ENCODE measurements at places on chromosomes 12 and 14. TPM values are rescaled to one million over a fixed set of nuclear protein-coding genes. Genes with fewer than 3 reads are reported as not detected.

GRCh38 chr14:26389646-26390508, 208.0 kb downstream of the NOVA1 start:
- DNase-seq = peak; percentile 62

DNA sequence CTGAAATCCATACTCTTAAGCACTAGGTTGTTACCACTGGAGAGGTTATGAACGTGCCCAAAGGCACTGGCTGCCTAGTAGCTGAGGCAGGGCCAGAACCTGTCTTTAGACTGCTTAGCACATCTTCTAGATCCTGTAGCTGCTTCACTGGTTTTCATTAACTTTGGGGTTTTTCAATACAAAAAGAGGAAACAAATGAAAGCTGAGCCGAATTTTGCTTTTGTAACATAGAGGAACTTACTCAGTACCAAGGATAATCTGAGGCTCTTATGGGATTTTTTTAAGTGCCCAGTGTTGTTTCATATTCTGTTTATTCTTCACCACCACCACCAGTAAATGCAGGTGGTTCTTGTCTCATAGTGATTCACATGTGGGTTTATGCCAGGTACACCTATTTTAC, 396.1 kb downstream of the RAD51B start:
- no peak for DNase-seq

Gene RNU6-7
- not detected for total RNA-seq

DNA sequence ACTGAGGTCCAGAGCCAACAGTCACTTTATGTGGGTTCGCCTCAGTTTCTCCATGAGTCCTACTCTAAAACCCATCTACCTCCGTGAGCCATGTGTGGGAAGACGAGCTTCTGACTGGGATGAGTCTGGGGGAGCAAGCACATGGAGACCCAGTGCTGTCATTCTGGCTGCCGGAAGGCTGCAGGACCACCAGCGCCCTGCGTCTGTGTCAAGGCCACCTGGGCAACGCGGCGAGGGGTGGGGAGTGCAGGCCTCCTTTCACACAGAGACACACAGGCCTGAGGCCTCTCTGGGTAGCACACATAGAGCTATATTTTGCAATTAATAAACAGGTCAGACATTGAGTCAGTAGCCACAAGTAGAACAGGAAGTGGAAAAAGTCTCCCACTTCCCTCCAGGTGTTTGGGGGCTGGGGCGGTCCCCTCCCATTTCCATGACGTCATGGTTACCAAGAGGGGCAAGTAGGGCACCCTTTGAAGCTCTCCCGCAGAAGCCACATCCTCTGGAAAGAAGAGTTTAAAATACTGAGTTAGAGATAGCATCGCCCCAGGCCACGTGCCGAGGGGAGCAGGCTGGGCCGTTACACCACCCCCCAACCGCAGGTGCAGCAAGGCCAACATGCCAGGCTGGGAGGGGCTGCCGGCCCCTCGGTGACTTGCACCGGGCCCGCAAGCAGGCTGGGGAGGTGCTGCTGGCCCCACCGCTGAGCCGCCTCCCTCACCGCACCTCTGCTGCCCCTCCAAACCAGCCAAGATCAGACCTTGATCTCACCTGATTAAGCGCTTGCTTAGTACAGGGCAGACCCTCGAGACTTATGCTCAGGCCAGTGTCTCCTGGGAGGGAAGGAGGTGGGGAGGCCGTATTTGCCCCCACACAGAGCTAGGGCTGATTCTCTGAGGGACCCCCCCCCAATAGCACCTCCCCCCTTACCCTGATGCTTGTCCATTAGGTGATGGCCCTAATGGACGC, 32.7 kb downstream of the DAD1 start:
- peak; percentile 97 for DNase-seq

Gene C12orf56
- 0.77 TPM for total RNA-seq

Gene HHIPL1
- total RNA-seq = 9.9 TPM

GRCh38 chr12:24546661-24547060, 402.2 kb downstream of the BCAT1 start:
- no peak for DNase-seq

GRCh38 chr14:33352821-33353220, 414.1 kb downstream of the NPAS3 start:
- peak; percentile 80 for DNase-seq

Gene ARG2
- 8.4 TPM for total RNA-seq

DNA sequence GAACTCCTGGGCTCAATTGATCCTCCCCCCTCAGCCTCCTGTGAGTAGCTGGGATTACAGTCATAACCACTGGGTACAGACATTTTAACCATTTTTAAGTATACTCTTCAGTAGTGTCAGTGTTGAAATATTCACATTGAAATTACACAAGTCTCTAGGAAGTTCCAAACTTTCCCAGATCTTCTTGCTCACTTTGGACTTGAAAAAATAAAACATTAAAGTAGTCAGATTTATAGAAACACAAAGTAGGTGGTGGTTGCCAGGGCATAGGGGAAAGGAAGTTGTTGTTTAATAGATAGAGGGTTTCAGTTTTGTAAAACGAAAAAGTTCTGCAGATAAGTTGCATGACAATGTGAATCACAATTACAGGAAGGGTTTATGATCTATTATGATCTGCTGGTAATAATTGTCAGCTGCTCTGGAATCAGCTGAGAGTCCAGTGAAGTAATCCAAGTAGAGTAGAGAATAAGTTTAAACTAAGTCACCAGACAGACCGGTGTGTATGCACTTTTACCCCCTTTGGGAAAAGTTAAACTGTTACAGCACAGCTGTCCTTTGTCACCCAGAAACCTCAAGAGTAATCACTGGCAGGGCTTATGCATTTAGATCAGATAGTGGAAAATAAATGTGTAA, 27.4 kb downstream of the PCNX1 start:
- peak; percentile 32 for DNase-seq

- DNase-seq = no peak
Measured at GRCh38 chr12:3980504-3981272, 107.5 kb upstream of the PARP11 start.

GRCh38 chr12:41521872-41522379, 333.8 kb downstream of the PDZRN4 start:
- DNase-seq = peak; percentile 95

DNA sequence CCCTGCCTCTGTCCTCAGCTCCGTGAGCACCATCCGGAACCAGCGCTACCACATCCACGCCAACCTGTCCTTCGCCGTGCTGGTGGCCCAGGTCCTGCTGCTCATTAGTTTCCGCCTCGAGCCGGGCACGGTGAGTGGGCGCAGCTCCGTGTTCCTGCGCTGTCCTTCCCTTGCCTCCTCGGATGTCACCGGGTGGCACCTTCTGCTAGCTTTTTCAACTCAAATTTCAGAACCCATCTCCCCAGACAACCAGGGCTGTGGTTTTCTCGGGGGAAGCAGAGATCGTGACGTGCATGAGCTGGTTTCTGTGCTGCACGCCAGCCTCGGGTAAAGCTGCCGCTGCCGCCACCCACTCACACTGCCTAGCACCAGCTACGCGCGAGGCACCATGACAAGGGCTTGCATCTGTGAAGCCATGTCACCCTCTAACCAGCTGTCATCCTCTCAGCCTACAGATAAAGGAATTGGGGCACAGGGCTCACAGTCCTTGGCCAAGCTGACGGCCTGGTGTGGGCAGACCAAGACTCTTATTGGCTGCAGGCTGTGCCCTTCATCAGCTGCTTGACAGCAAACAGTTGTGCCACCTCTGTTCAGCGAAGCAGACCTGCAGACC, 152.1 kb downstream of the ADGRD1 start:
- DNase-seq = no peak

DNA sequence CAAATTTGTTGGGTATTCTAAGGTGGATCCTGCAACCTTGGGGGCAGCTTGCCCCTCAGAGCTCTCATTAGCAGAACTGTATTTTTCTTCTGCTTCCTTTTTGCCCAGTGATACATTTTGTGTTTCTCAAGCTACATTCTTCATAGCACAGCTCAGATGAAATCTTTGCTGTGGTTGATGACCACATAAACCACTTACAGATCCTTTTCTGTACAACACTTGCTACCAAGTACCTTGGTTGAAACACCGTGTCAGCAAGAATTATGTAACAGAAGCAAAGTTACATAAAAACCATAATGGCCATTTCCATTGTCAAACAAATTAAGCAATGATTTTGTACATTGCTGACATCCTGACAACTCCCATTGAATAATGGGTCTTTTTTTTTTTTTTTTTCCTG, 9.7 kb upstream of the PLBD1 start:
- DNase-seq = peak; percentile 66

Gene HOXC6
- total RNA-seq = 0.17 TPM

DNA sequence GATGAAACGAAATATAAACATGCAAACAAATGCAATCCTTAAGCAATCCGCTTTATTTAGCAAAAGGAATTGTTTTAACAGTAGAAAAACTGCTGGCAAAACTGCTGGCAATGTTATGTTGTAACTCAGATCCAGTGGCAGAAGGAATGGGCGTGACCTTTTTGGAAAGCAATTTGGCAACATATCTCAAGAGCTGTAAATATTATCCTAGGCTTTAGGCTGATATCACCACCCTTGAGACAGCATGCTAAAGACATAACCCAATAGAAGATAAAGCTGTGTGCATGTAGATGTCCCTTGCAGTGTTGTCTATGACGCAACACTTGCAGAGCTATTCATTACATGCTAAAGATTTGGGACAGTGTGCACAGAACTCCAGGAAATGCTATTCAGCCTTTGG, 138.5 kb downstream of the DICER1 start:
- DNase-seq = peak; percentile 7

- DNase-seq = no peak
Measured at GRCh38 chr12:39805651-39806050, 186.0 kb upstream of the ABCD2 start.

- no peak for DNase-seq
Measured at GRCh38 chr14:69537900-69538299, 36.8 kb downstream of the CCDC177 start.

GRCh38 chr12:89451841-89452251, 72.8 kb downstream of the GALNT4 start:
- DNase-seq = peak; percentile 69

GRCh38 chr12:104720339-104721038, 237.6 kb downstream of the SLC41A2 start:
- peak; percentile 81 for DNase-seq

- DNase-seq = peak; percentile 36
Measured at GRCh38 chr14:99393059-99393655, 87.5 kb downstream of the SETD3 start.

Gene EIF4B
- total RNA-seq = 1,819 TPM

- no peak for DNase-seq
Measured at GRCh38 chr14:32473464-32473855, 144.4 kb downstream of the AKAP6 start.

Gene CD9
- 266 TPM for total RNA-seq

GRCh38 chr12:110807640-110808039, 39.1 kb upstream of the CCDC63 start:
- no peak for DNase-seq

Gene TBX5
- 16.8 TPM for total RNA-seq

DNA sequence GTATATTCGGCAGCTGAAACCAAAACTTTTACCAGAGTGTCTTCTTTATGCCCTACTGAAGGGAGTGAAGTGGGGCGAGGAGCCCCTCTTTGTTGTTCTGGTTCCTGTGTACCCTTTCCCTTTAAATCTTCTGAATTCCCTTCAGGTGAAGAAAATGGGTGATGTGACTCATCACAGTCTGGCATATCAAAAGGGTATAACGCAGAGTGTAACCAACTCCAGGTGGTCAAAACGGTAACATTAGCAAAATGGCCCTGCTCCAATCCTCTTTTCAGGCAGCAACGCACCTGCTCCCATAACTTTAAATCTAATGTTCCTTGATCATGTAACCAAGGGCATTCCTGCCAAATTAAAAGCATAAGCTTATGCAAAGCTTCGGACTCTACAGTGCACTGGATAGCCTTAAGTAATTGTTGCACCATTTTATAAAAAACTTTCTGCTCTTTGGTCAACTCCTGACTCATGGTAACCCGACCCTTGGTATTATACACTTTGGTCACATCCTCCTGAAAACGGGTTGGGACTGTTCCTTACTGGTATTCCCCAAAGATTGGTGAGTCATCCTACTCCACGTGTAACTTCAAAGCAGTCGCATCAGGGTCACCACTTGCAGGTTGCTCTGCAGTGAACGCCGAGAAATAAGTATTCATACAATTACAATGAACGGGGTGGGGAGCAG, 83.1 kb downstream of the KCNMB4 start:
- peak; percentile 48 for DNase-seq

Gene ACOT6
- total RNA-seq = not detected
